ENCODE measurements at places on chromosomes 5 and 9.
A peak's percentile ranks its signal among the peaks of the same experiment; 100 is the strongest.

GRCh38 chr9:14428781-14429230, 114.9 kb upstream of the NFIB start:
- peak; percentile 42 for DNase-seq

GRCh38 chr5:72624641-72625236, 117.5 kb upstream of the ZNF366 start:
- DNase-seq, result no peak

DNA sequence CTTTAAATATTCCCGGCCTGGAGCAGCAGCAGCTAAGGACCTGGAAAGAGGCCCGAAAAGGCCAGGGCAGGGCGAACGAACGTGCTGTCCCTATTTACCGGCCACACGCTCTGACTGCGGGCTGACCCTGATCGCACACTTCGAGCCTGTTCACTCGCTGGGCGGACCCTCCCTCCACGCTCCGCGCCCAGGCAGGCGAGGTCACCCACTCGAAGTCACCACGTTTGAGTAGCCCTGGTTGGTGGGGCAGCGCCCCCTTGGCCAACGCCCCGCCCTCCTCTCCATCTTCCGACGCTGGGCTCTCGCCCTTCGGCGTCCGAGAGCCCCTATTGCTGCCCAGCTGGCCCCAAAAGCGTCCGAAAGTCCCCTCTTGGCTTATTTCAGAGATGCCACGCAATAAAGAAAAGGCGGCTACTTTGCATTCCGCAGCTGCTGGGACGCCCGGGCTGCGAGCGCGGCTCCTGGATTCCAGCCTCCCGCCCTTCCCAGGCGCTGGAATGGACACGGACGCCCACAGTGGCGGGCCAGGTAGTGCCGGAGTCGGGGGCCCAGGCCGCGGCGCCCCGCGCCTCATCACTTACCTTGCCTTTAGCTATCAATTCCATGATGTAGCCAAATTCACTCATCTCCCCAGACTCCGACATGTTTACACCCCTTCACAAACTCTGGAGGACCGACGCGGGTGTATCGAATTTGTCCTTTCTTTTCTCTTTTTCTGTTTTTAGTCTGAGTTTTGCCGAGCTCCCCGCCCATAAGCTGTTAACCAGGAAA, 9.9 kb upstream of the TRIM36 start:
- DNase-seq, result no peak

DNA sequence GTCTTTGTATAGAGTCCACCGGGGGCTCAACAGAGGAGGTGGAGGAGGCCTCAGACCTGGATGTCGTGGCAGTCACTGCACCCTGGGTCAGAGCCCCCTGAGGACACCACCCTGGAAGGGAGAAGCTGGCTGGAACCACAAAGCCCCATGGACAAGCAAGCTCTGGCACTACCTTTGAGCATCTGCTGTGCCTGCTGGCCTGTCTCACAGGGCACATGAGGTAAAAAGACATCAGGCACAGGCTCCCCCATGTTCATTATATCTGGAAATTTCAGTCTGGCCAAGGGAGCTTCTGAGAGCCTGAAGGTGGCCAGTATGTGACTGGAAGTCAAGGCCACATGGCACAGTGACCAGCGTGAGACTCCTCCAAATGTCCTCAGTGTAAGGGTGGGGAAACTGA, 22.9 kb downstream of the KCNMB1 start:
- no peak for DNase-seq

DNA sequence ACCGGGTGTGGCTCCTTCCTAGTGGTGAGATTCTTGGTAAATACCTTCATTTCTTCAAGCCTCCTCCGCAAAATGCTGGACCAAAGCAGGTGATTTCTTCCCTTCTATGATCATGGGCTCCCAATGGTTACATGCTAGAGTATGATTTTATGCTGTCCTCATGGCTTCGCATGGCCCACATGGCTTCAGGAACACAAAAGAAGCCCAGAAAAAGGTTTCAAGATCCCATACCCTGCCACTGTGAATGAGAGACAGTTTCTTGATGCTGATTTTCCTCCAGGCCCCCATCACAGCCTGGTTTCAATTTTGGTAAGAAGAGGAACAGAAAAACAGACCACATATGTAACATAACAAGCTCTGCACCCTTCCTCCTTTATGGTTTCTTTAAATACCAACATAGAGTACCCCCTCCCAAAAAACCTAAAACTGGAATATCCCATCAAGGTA, 2.4 kb upstream of the RXFP3 start:
- DNase-seq, result no peak

- DNase-seq, result no peak
These were observed 52.5 kb upstream of the IL7R start for GRCh38 chr5:35804201-35804653.

GRCh38 chr9:103721056-103721455, 373.1 kb upstream of the SMC2 start:
- no peak for DNase-seq

GRCh38 chr5:35683466-35683865, 65.8 kb downstream of the SPEF2 start:
- no peak for DNase-seq

- no peak for DNase-seq
These were observed 215.5 kb upstream of the TMEM161B start for GRCh38 chr5:88483964-88484672.

GRCh38 chr9:108056805-108057386, 567.3 kb upstream of the KLF4 start:
- DNase-seq, result no peak

- no peak for DNase-seq
These were observed 36.2 kb downstream of the C5 start for GRCh38 chr9:121013911-121014310.

DNA sequence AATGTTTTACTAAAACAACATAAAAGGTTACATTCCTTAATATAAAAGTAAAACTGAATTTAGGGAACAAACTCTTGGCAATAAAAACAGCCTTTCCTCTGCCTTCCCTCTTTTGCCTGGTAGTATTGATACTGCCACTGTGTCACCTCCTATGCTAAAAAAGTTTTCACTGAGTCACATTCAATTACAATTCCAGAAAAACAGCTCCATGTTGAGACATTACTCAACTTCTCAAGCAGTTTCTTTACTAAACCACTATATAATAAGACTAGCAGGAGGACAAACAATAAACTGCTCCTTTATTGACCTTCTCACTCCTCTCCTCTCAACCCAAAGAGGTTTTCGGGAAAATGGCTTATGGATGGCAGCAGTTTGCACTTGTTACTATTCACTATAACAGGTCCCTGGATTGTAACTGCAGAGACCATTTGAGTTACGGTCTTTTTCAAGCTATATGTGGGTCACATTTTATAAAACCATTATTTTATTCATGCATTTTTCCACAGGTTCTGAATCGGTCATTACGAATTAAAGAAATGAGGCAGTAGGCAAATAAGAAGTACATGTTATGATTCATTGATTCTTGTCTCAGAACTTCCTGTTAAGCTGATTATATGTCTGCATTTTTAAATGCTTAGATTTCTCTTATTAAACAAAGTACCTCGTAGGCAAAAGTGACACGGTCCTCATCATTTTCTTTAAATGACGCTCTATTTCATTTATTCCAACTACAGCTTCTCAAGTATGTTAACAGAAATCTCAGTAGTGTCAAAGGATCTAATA, 2.1 kb downstream of the ZDHHC21 start:
- DNase-seq, result no peak

DNA sequence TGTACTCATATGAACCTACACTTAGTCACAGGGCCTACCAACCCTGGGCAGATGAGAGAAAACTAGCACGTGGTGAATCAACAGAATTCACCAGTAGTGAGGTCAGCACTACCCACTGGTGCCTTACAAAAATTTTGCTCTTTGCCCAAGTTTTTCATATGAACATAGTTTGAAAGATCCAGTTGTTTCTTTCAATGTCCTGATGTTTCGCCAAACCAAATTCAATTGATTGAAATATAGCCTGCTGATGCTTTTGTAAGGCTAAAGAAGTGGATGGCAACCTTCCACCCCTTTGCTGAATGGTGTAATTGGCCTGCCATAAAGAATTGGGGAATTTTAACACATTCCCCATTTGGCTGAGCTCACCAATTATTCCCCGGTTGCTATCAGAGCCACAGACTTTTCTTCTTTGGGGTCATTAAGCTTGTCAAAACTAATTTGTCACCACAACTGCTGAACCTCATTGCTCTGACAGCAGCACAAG, 339.2 kb downstream of the GLIS3 start:
- no peak for DNase-seq

DNA sequence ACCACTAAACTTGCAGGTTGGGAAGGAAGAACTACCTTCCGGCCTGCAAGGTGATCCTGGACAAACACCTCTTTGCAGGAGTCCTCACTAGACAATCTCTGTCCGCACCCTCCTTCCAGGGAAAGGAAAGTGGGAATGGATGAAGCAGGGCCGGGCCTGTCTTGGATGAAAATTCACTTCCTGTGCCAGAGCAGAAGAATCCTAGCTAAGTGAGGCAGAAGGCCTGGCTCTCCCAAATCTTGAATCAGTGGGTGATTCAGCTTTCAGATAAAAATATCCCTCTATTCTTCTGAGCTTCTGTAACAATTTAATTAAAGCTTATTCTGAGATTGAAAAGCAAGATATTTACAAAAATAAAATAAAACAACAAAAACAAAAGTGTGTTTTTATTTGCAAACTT, 281.9 kb upstream of the TLE4 start:
- no peak for DNase-seq

DNA sequence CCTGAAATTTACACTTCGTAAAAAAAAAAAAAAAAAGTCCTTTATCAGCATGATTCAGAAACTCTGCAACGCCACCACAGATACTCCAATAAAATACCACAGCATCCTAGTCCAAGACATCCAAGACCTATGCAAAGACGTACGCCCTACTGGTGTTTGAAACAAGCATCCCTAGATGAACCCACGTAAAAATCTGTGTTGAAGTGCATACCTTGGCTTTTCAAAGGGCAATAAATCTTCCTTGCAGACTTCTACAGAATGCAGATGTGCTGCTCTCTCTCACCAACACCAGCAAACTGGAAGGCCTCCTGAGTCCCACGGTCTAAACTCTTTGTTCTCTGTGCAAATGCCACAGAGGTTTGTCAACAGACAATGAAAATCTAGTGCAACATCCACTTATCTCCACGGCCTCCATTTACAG, 38.8 kb downstream of the MYO10 start:
- peak; percentile 86 for DNase-seq

DNA sequence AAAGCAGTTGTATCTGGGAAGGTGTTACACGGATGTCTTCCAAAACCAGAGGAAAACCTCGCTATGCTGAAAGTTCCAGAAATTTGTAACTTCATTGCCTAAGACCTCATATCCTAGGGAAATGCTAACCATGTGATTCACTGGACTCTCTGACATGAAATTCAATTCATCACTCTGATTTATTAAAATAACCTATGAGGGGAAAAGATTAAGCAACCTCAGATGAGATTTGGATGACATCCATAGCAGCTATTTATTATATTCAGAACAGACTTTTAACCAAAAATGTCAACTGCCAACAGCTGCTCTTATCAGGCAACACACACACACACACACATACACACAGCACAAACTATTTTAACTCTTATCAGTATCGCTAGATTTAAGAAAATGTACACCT, 1006.4 kb upstream of the CTNND2 start:
- DNase-seq, result no peak

- peak; percentile 90 for DNase-seq
These were observed at the start of gene PLGRKT for GRCh38 chr9:5437254-5438216. Gene PLGRKT (minus strand): TSS chr9:5437925. CDS start chr9:5431977, 5,948 bp downstream.

GRCh38 chr9:34157318-34157717, 21.5 kb upstream of the UBAP1 start:
- no peak for DNase-seq

DNA sequence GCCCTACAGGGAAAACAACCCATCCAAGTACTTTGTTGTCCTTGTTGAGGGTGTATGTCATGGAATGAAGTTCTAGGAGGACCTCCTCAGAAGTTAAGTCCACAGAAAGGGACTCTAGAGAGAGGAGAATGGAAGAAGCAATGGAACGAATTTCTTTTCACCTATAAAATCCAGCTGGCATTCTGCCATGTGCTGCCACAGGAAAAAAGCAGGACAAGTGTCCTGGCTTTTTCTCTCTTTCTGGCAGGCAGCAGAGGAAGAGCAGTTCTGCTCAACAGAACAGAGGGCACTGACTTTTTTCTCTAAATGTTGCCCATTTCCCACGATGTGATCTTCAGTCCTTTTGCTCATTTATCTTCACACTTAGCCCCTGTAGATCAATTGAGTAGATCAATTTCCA, 240.8 kb downstream of the MCTP1 start:
- DNase-seq, result no peak

GRCh38 chr5:170312666-170313065, 15.1 kb upstream of the LCP2 start:
- no peak for DNase-seq

DNA sequence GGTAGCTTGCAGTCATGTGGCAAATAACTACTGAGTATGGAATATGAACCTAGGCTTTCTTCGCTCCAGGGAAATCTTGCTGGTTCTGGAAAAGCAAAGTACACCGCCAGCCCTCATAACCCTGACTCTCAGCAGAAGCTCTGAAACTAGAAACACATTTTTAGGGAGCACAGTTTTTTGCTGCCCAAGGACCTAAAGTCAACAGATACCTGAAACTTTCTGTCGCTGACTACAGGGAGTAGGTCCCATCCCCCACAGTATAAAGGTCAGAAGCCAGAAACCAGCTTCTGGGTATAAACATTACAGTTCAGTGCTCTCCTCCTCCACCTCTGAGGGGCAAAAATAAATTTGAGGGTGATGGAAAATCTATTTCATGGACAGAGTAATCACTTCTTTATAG, 3.0 kb downstream of the ATOX1 start:
- no peak for DNase-seq

DNA sequence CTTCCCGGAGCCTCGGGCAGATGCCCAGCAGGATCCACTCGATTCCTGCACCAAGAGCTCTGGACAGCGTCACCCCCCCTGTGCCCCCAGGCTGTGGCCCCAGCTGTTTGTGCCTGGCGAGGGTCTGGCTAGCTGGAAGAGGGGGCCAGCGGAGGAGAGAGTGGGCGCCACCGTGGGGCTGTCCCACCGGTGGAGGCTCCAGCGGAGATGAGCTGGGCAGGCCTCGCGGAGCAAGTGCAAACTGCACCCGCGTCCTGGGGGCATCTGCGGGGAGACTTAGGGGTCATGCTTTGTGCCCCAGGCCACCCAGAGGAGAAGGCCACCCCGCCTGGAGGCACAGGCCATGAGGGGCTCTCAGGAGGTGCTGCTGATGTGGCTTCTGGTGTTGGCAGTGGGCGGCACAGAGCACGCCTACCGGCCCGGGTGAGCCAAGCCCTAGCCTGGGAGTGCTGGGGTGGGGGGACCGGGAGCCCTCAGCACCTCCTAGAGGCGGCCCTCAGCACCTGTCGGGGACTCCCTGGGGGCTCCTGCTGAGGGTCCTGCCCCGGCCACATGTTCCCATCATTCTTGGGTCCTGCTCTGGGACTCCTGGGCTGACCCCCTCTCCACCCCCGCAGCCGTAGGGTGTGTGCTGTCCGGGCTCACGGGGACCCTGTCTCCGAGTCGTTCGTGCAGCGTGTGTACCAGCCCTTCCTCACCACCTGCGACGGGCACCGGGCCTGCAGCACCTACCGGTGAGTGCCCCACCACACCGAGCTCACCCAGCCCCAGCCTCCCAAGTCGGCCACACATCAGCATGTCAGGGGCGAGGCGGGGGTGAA, 5.4 kb downstream of the EGFL7 start:
- DNase-seq, result no peak

GRCh38 chr5:77590347-77590746, 48.2 kb downstream of the OTP start:
- no peak for DNase-seq

GRCh38 chr9:87957839-87958238, 16.5 kb downstream of the CDK20 start:
- no peak for DNase-seq

GRCh38 chr9:21856301-21857094, 54.1 kb downstream of the MTAP start:
- no peak for DNase-seq
